ENCODE measurements at places on chromosomes 1 and 21.
A peak's percentile ranks its signal among the peaks of the same experiment; 100 is the strongest.

DNA sequence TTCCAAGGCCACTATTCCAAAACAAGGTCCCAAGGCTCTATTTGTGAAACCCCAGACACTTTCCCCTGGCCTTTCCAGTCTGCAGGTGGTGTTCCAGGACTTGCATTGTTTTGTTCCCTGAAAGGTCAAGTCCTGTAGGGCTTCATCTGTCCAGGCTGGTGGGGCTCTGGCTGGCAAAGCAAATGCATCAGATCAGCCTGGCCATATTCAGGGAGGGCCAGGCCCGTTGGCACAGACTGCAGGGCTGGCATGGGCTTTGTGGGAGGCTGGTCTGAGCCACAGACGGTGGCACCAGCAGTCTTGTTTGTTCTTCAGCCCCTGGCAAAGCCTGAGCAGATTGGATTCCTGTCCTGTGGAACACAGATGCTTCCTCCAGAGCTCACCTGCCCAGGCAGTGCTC lies 93.0 kb downstream of the SPATA46 start:
- no peak for DNase-seq

DNA sequence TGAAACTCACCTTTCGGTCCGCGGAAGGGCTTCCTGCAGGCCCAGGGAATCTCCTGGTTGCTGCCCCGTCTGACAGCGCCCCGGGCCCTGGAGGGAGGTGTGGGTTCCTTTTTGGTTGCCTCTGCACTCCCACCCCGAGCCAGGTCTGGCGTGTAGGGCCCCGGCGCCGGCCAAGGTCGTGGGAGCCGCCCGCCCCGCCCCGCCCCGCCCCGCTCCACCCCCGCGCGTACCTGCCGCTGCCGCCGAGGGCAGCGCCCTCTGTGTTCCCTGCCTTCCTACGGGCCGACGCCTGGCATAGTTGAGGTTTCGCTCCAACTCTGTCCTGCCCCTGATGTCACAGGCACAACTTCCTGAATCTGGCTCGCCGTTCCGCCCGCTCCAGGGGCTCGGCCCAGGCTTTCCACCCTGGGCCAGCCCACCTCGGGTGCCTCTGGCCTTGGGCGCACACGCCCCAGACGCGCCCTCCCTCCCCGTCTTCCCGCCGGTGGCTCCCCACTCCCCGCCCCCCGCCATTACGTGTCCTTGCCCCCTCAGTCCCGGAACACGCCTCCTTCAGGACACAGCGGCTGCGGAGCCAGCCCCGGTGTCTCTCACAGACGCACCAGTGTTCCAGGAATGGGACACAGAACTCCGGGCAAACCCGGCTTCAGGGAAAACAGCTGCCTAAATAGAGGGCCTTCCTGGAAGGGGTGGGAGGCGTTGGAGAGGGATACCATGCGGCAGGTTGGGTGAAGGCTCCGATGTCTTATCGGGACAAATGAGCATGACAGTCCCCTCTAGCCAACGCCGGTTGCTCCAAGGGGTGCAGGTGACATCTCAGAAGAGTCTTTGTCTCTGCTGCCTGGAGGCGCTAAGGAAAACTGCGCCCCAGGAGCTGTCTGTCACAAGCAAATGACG lies at the start of gene KIAA0040:
KIAA0040 (minus strand) TSS at position 147 of the 897 bp plus-strand sequence. CDS start 31,763 bp downstream, outside the sequence.
- DNase-seq: no peak

DNA sequence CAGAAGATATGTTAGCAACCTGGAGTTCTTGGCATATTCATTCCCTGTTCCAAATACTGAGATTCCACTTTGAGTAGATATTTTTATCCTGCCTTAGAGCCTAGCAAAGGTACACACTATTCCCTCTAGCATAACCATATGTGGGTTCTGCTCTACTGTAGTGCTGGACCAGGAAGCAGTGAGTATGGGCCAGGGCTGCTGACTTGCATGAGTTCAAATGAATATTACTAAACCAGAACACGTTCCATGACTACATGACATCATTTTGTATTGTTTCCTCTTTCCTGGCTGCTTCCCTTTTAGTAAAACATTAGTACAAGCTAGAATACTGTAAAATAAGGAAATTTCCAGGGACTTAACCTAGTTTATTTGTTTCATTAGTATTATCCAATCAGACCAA lies 41.1 kb downstream of the TNFSF18 start:
- no peak for DNase-seq

- DNase-seq: peak; percentile 2
Measured at GRCh38 chr1:180811886-180812285, 100.8 kb upstream of the KIAA1614 start.

DNA sequence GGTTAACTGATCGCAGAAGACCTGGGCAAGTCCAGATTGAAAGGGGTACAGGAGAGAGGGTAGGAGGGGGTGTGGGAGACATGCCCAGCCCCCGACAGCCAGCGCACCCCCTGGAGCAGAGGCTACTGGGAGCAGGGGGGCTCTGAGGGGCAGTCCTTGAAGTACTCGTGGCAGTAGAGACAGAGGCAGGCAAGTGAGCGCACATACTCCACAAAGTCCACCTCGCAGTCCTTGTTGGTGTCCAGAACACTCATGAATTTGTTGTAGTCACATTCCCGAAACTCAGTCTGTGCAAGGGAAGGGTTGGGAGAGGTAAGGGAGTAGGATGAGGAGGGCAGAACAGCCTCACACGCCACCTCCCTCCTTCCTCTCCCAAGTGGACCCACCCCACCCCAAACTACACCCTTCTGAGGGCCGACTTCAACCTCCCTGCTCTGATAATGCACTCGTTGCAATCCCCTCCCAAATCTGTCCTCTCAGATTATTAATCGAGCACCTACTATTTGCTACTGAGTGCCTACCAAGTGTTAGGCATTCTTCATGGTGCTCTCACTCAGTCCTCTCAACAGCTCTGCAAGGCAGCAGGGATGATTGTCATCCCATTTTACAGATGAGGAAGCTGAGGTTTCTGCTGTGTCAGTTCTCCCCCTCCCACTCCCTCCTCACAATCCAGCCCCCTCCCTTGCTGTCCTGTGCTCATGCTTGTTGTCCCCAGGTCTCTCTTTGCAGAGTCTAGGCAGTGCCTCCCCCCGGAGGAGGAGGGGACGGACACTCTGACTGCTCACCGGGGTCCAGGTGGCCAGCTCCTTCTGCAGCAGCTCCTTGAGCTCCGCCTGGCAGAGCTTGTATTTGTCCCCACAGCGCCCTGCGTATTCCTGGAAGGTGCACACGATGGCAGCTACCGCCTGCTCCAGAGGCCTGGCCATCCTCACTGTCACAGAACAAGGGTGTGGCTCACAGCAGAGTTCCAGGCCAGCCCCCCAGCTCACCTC lies 1.2 kb downstream of the S100A3 start:
- no peak for DNase-seq

DNA sequence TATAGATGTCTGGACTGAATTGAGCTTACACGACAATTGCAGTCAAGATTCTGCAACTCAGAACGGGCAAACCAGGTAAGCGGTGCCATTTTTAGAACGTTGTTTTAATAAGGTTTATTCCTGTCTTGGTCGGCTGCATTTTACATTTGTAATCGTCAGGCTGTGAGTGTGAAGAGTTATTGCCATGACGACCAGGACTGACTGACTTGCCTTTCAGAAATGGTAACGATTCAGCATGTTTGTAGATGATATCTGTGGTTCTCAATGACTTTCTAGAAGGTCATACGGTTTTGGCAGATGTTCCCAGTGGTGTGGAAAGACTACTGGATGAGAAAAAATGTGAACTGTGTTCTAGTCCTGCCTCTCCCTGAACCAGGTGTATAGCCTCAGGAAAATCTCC lies 271.3 kb upstream of the B3GALT2 start:
- DNase-seq: no peak

- no peak for DNase-seq
Measured at GRCh38 chr1:68383092-68383491, 66.7 kb downstream of the RPE65 start.

GRCh38 chr1:101920577-101920976 lies 76.1 kb downstream of the OLFM3 start:
- DNase-seq: no peak

- DNase-seq: no peak
Measured at GRCh38 chr1:145997016-145997717, 788 bp upstream of the TXNIP start.

- no peak for DNase-seq
Measured at GRCh38 chr1:73820843-73821242, 377.1 kb downstream of the LRRIQ3 start.

DNA sequence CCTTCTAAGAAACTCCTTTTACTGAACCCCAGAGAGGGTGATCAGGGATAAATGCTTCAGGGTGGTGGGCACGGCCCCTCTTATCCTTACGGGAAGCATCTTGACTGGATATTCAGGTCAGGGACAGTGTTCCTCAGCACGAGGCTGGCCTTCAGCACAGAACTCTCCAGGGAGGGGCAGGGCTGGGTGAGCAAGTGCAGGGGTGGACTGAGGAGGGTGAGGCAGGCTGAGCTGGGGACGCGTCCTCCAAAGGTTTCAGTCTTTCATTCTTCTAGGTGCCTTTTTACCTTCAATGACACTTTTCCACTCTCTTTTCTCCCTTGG lies 52.3 kb downstream of the RASSF5 start:
- DNase-seq: no peak

DNA sequence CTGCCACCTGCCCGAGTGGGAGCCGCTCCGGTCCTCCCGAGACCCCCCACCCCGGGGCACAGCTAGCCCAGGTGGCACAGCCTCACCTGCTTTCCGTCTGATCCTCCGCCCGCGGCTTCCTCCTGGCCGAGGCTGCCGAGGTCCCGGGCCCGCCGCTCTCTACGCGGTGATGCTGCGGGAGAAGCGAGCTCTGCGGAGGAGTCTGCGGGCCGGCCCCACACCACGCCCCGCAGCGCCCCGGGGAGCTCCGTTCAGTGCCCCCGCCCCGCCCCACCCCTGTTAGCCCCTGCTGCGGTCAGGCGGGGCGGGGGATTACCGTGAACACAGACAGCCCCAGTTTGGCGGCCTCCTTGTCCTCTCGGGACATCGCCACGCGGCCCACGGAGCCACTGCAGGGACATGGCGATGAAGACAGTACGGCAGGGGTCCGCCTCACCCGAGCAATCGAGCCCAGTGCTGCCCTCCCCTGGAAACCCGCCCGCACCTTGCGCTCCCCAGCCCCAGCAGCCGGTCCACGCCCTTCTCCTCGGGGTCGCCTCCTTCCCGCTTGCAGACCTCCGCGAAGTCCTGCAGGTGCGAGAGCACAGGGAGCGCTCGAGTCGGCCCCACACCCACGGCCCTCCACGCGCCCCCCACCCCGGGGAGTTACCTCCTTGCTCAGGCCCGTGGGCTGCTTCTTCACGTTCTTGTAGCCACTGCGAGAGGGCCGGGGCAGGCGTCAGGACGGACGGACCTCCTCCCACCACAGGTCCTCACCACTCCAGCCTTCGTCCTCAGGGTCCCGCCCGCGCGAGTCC lies 933 bp downstream of the C1orf35 start:
- DNase-seq: no peak

DNA sequence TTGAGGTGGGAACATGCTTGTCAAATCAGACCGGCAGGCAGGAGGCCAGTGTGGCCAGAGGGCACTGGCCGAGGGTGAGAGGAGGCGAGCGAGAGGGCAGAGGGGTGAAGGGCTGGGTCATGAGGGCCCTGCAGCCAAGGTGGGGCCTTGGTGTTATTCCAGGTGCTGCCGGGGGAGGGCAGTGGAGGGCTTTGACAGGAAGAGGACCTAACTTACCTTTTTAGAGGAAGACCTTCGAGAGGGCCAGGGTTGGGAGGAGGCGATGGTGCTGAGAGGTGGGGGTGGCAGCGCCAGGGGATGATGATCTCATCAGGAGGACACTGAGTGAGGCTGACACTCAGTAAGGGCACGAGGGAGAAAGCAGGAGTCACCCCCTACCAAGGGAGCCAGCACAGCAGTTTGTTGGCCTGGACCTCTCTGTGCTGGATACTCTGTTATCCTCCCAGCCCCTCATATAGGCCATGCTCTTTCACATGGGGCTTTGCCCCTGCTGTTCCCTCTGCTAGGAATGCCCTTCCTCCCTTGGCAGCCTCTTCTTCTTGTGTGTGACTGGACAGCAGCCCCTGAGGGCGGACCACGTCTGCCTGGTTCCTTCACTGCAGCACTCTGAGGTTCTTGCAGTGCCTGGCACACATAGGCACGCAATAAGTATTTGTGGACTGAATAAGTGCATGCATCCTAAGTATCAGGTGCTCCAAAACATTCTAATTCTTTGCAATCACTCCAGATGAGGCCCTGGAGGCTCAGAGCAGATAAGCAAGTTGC lies 7.5 kb upstream of the TTC22 start:
- DNase-seq: no peak

DNA sequence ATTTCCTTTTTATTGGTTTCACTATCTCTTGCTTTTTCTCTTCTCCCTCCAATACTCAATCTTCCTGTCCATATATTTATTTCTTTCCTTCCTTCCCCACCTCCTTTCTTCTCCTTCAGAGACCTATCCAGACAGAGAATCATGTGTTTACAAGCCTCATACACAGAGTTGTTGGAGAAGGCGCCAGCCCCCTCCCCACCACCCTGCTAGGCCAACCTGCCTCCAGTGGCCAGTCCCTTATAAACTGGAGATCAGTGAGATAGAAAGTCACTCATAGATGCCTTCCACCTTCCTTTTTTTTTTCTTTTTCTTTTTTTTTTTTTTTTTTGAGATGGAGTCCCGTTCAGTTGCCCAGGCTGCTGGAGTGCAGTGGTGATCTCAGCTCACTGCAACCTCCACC lies 53.3 kb downstream of the CD247 start:
- no peak for DNase-seq

DNA sequence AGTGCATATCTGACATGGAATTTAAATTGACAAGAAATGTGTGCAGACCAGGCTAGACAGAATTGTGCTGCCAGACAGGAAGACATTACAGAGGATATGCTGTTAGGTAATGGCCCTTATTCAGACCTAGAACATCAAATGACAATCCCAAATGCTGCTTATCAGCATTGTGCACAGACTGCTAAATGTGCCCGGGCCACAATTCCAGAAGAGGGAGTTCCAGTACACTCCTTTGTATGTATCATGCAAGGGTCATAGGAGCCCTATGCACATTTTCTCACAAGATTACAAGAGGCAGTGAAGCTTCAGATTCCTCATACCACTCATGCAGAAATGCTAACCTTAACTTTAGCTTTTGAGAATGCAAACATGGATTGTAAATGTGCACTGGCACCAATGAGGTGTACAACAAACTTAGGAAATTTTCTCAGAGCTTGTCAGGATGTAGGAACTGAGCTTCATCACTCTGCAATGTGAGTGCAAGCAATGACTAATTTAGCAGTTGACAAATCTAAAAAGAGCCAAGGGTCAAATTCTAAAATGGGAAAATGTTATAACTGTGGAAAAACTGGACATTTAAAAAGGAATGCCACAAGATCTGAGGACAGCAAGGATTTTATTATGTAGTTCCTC lies 273.5 kb downstream of the COL11A1 start:
- DNase-seq: peak; percentile 29

Measured in brain microvascular endothelial cell (primary cell).